Stimulated activated CD4-positive, alpha-beta T cell treated with anti-CD3 and anti-CD28 coated beads, Interleukin-12 subunit alpha, Interleukin-12 subunit beta, amount 100 ng/mL, for 4 hours (primary cell): ENCODE measurements at places on chromosomes 12 and 14.

DNA sequence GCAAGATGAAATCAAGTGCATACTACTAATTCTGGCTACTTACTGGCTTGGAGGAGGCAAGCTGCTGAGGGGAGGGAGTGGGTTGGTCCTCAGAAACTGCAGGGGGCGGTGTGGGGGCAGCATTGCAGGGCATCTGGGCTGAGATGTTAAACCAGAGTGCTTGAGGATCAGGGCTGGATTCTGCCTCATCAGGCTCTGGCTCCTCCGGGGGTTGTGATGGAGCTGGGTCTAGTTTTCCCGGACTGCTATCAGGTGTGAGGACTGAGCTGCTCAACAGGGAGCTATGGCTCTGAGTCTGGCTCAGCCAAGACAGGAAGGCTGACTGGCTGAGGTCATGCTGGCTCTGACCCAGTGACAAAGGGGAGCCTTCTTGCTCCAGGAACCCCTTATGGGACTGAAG is 28.6 kb downstream of the BAZ2A start:
- peak; percentile 16 for DNase-seq

- no peak for DNase-seq
Observed at GRCh38 chr14:31084385-31084784, 58.2 kb upstream of the STRN3 start.

DNA sequence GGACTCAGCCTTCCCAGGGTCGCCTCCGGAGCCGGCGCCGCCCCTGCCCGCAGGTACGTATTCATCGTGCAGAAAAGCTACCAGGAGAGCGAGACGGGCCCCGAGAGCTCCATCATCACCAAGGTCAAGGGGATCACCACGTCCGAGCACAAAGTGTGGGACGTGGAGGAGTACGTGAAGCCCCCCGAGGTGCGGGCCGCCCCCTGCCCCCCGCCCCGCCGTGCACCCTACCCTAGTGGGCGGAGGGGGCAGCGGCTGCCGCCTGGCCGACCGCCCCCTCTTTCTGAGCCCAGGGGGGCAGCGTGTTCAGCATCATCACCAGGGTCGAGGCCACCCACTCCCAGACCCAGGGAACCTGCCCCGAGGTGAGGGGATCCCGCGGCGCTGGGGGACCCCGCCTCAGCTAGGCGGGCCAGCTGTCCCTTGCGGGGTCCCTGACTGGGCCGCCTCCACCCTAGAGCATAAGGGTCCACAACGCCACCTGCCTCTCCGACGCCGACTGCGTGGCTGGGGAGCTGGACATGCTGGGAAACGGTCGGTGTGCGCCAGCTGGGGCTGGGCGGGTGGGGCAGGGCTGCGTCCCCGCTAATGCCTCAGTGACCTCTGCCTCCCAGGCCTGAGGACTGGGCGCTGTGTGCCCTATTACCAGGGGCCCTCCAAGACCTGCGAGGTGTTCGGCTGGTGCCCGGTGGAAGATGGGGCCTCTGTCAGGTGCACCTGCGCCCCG is 973 bp downstream of the P2RX2 start:
- DNase-seq: no peak

- no peak for DNase-seq
Observed at GRCh38 chr12:52628111-52628507, 9.8 kb upstream of the KRT73 start.

DNA sequence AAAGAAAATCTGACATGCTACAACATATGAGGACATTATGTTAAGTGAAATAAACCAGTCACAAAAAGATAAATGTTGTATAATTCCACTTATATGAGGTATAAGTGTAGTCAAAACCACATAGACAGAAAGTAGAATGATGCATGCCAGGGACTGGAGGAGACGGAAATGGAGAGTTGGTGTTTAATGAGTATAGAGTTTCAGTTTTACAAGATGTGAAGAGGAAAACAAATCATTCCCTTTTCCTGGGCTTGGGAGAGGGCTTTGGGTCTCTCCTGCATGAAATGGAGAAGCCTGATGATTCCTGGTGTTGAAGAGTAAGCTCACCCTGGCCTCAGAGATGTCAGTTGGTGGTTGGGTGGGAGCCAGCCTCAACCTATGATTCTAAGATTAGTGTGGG is 158.4 kb upstream of the PLXNC1 start:
- no peak for DNase-seq

DNA sequence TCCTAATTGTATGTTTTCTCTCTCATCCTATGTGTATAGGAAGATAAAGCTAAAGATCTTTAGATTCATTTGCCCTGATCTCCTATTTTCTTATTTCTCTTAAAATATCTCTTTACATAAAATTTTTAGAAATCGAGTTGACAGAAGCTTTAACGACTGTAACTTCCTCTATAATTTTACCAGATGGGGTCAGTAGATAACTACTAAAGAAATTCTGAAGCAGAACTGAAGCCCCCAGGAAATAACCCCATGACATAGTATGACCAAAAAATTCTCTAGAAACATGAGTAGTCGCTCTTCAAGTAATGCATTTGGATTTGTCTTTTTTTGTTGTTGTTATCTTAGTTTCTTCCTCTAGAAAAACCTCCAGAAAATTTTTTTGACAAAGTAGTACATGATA is 288.0 kb downstream of the ERC1 start:
- no peak for DNase-seq

- no peak for DNase-seq
Observed at GRCh38 chr12:52322069-52322468, 871 bp upstream of the KRT83 start.

DNA sequence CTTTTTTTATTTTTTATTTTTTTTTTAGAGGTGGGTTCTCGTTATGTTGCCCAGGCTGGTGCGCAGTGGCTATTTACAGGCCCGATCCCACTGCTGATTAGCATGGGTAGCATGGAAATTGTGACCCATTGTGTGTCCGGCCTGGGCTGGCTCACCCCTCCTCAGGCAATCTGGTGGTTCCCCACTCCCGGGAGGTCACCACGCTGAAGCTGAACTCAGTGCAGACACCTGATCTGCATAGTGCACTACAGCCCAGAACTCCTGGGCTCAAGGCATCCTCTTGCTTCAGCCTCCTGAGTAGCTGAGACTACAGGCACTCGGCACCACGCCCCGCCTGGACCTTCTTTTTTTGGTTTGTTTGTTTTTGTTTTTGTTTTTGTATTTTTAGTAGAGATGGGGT is 5.5 kb upstream of the CD4 start:
- DNase-seq: no peak

GRCh38 chr12:45216983-45217485 is 1.1 kb downstream of the ANO6 start:
- no peak for DNase-seq

DNA sequence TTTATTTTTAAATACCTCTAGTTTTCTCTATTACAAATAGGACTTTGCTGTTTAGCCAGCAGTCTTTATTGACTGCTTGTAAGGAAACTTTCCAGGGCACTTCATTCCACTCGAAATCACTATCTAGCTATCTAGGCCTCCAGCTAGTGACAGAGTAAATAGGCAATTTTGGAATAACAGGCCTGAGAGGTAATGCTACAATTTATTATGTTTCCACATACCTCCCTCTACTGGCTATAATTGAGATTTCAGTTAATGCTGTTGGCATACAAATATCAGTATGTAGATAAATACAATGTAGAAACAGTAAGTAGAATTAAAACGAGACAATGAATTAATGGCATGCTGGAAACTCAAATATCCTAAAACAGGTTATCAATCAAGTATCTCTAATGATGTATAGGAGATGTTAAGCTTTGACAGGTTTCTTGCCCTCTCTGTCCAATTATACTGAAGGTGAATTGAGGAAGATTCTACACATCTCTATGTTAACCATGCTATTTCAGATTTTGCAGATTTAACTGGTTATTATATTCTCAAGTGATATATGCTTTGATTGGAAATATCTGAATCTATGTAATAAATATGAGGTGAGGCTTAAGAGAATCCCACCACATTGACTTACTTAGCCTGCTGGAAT is 7.2 kb downstream of the DTD2 start:
- DNase-seq: no peak
